GM04503 (cell line): ENCODE measurements at places on chromosomes 3 and 15.
A peak's percentile ranks its signal among the peaks of the same experiment; 100 is the strongest.

DNA sequence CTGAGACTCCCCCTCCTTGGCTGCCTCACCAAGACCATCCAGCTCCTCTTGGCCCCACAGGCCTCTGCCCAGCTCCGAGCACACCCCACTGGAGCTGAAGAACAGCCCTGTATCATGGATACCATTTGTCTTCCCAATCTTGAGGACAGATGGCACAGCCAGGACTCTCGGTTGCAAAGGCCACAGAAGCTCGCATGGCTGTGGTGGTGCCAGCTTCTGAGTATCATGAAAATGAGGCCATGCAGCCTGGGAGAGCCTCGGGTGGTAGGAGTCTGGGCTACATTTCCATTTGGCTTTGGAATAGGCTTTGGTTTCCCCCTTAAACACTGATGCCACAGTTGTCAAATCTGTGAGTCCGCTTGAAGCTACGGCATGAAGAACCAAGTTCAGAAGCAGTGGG lies 106.6 kb downstream of the SEMA5B start:
- DNase-seq = no peak

GRCh38 chr3:159604151-159604581 lies 384.5 kb upstream of the IL12A start:
- DNase-seq = peak; percentile 47

- no peak for DNase-seq
Measured at GRCh38 chr3:101069901-101070798, 76.9 kb upstream of the ABI3BP start.

- no peak for DNase-seq
Measured at GRCh38 chr3:108393128-108393900, 97.0 kb downstream of the HHLA2 start.

DNA sequence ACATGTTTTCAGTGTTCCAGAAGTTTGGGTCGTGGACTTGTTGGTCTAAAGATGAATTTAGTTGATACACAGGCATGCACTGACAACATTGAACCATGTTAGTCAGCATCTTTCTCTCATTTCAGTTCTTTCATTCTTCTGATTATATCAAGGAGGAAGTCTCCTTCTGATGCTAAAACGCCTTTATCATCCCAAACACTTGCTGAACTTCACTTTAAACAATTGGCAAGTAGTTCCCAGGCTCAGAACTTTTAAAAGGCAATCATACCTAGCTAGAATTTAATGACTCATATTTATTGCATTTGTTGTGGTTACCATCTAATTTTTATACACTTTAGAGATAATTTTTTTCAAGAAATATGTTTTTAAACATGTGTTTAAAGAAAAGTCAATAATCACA lies 15.9 kb downstream of the LMCD1 start:
- DNase-seq = no peak

DNA sequence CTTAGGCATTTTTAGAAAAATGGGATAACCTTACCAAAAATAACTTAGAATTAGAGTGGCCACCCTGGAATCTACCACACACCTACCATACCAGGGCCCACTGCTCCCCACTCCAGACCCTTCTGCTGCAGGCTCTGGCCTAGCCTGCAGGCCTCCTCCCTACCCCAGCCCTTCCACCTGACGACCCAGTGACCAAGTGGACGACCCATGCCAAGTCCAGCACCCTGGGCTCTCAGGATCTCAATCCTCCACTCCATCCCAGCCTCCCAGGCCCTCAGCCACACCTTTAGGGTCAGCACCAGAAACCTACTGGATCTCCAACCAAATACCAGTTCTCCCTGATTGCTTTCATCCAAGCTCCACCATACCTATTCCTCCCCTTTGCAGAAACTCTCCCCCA lies 145.8 kb downstream of the TPRA1 start:
- DNase-seq = no peak

GRCh38 chr3:11198070-11198469 lies 43.8 kb downstream of the HRH1 start:
- no peak for DNase-seq

- DNase-seq = no peak
Measured at GRCh38 chr15:41562784-41563198, 3.8 kb downstream of the TYRO3 start.

- no peak for DNase-seq
Measured at GRCh38 chr3:64061628-64062027, 38.3 kb upstream of the PSMD6 start.

DNA sequence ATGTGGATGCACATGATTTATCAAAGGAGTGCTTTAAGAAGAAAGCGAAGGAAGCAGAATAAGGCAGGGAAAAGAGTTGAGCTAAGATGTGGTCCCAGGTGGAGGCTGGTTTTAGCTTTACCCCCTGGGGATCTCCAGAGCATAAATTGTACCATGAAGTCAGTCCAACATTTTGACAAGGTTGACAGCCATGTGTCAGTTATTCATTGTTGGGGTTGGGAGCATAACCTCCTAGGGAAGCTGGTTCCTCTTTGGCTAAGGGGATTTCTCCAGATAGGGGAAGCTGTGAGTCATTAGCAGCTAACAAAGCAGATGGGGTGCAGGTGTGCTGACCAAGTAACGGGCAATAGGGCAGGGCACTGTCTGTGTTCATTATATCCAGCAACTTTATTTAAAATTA lies 123.7 kb upstream of the IGSF10 start:
- DNase-seq = no peak

DNA sequence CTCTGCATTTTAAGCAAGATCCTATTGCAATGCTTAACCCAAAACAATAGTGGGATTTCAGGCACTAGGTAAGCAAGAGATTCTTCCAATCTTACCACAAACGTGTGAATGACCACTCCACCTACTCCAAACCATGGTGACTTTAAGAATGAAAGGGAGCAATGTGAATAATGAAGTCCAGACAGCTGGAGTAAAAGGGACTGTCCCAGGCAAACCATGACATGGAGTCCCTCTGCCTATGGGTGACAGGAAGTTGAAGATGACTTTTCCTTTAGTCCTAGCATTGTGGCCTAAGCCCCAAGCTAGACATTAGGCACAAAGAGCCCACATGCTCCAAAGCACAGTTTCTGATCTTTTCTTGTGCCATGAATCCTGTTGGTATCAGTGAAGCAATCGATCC lies 179.0 kb downstream of the SHQ1 start:
- no peak for DNase-seq

DNA sequence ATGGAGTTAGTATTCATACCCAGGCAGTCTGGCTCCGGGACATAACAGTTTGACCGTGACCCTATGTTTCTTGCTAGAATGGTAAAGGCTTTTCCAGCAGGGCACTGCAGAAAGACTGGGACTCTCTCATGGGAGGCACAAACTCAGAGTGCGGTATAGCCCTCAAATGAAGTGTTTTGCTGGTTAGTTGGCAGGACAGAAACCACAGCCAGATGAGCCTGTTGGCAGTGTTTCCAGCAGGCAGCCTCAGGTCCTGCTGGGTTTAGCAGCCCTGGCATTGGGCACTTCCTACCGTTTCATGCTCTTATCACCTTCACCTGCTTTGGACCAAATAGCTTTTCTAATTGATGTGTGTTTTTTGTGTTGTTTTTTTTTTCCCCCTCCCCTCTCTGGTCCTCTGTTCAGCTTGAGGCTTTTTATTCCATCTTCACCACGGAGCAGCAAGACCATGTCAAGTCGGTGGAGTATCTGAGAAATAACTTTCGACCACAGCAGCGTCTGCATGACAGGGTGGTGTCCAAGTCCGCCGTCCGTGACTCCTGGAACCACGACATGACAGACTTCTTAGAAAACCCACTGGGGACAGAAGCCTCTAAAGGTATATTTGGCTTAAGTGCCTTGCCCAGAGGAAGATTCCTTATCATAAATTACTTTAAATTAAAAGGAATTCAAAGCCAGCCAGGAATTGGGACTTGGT lies 205.6 kb downstream of the FEZF2 start:
- no peak for DNase-seq

DNA sequence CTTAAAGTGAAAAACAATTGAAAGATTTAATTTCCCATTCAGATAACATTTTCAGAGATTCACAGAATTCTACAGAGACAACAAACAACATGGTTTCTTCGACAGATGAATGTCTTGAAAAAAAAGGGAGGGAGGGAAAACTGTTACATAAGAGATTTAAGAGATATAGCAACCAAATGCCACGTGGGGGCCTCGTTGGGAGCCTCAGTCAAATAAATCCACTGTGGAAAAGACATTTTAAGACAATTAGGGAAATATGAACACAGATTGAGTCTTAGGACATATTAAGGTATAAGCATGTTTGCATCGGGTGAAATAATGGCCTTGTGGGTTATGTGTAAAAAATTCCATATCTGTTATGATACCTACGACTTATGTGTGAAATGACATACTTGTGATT lies 5.0 kb upstream of the PRRT3 start:
- DNase-seq = no peak

DNA sequence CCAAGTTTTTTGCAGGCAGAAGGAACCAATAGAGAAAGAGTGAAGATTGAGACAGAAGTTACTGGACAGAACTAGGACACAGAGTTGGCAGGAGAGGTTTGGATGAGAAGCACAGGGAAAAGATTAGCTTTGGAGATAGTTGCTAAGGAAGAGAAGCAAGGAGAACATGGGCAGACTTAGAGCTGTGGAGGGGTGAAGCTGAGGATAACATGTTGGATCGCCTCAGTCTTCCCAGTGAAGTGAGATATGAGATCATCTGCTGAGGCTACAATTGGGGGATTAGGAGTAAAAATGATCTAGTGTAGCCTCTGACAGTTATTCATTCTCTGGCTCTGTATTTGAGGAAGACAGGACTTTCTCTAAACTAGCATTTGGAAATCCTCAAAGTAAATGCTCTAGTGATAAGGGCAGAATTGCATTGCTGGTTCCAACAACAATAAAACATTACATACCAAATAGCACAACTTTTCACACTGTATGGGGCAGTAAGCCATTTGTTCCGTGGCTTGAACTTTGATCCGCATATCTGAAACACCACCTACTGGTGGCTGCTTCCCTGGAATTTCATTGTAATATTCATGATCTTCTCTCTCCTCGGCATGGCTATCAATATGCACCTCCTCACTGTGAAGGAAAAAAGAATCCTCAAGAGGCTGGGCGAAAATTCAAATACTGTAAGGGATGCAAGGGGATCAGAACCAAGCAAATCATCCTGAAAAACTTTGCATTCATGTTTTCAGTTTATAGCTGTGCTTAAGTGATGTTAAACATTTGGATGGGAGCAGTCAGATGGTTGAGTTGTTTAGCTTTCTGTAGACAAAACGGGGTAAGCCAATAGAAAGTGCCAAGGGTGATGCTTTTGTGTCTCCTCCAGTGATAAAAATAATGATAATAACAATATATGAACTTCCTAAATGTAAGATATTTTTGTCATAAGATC lies 22.2 kb upstream of the EID1 start:
- DNase-seq = peak; percentile 67

DNA sequence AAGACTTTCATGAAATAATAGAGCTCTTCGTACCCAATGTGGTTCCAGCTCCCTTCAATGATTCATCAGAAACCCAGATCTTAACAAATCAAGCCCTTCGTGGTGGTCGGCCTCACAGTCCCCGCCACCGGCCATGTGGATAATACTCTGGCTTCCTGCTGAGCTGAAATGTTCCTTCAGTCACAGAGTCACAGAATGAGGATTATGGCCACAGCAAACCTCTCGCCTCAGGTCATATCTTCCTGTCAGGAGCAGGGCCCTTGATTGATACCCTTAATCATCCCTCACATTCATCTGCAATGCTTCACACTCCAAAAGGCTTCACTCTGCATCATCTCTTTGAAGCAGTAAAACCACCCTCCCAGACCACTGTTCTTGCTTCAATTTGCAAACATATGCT lies 452.6 kb downstream of the OCA2 start:
- DNase-seq = no peak
